Caudate nucleus (tissue), 63 donors: ENCODE measurements at places on chromosomes 11 and 22.
A peak's percentile ranks its signal among the peaks of the same experiment; 100 is the strongest.

DNA sequence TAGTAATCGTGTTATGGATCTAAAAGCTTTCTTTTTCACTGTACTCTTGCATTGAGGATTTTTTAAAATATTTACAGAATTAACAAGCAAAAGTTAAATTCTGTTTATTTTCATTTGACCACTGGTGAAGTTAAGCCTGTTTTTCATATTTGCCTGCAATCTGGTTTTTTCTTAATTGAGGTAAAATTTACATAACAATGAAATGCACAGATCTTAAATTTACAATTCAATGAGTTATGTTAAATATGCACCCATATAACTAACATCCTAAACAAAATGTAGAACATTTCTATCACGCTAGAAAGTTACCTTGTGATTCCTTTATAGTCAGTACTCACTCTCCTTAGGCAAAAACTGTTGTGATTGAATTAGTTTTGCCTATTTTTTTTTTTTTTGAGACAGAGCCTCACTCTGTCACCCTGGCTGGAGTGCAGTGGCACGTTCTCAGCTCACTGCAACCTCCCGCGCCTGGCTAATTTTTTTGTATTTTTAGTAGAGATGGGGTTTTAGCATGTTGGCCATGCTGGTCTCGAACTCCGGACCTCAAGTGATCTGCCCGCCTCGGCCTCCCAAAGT, 54.5 kb upstream of the WEE1 start:
- no peak for DNase-seq

DNA sequence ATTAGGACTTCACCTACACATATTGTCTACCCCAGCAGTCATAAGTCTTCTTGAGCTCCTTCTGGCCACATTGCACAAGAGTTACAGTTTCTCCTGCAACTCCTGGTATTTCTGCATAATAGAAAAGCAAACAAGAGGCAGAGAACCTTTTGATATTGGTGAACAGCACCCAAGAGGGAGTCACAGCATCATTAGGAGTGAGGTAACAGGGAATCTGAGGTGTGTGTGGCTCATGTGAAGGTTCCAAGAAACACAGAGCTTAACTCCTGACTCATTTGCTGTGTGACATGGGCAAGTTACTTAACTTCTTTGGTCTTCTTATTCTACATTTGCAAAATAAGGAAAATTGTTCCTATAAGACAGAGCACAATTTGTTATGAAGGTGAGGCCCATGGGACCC, 374.6 kb downstream of the INSC start:
- no peak for DNase-seq

DNA sequence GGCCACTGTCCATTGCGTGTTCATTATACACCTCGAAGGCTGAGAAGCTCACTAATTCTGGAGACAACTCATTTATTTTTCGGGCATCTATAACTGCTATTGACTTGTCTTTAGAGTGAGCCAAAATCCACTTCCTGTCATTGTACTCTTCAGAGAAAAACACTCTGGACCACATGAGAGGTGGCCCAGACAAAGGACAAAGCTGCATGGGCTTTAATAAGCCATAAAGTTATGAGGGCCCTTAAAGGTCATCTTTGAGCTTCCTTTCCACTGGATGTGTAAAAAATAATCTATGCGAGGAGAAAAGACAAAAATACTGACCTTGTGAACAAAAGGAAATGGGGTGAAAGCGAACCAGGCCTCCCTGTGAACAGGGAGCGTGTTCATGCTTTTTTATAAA, 63.5 kb upstream of the ZC3H12C start:
- DNase-seq, result no peak

DNA sequence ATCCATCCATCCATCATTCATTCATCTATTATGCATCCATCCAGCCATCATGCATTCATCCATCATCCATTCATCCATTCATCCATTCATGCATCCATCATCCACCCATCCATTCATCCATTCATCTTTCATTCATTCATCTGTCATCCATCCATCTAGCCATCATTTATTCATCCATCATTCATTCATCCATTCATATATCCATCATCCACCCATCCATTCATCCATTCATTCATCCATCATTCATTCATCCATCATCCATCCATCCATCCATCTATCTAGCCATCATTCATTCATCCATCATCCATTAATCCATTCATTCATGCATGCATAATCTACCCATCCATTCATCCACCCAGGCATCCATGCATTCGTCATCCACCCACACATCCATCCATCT, 1450.3 kb downstream of the TBC1D22A start:
- DNase-seq, result no peak

DNA sequence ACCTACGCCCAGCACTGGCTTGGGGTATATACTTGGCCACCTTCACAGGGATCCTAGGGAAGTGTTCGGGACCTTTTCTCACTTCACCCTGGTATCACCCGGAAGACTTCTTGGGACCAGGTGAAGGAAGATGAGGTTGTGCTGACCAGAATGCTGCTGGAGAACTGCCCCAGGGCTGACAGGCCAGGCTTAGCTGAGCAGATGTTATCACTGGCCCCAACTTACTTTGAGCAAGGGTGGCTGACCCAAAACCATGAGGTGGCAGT, 4.5 kb downstream of the FTH1 start:
- DNase-seq, result no peak

DNA sequence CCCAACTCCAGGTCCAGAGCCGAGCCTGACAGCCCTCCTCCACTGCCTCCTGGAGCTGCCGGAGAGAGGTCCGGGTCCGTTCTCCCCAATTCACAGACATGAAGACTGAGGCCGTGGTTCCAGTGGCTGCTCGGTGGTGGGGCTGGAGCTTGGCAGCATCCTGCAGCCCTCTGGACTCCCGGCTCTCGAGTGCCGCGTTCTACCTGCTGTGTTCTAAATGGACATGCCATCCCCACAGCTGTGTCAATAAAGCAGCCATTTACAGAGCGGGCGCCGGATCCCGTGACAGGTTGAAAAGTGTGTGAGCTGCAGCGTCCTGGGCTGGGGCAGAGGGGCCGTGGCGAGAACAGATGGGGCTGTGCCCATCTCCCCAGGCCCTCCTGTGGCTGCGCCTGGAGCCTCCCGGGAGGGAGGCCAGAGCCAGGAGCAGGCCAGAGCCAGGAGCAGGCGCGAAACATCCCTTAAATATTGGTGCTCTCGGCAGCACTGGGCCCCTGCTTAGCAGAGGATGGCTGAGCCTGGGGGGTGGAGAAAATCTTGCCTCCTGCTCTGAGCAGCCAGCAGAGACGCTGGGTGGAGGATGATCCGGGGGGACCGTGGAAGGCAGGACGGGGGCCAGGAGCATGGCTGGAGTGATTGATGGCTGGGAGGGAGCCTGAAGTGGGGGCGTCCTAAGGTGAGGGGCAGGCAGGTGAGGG, 46.2 kb downstream of the FLRT1 start:
- no peak for DNase-seq

DNA sequence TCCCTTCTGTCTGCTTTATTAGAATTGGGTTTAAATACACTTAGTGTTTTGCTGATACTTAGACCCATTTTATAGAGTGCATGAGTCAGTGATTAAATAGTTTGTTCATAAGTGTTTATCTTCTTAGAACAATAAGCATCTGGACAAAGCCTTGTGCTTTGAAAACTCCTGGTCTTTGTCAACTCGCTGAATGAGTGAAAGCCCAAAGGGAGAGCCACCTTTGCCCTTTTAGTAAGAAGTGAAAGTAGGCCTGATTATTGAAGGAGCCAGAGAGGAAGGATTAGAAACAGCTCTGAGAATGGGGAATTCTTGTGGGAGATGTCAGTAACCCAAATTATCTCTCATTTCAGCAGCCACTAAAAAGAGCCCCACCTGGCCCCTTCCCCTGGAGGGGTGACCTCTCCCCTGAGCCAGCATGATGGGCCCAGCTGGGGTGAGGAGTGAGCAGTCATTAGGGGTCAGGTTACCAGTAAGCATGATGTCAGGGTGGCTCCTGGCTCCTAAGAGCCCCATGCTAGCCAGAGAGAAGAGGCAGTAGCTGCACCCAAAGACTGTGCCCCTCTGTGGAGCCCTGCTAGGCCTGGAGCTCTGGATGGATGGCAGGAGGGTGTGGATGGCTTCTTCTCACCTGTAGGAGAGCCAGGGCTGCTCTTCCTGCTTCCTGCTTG, 125.1 kb upstream of the E2F8 start:
- no peak for DNase-seq

DNA sequence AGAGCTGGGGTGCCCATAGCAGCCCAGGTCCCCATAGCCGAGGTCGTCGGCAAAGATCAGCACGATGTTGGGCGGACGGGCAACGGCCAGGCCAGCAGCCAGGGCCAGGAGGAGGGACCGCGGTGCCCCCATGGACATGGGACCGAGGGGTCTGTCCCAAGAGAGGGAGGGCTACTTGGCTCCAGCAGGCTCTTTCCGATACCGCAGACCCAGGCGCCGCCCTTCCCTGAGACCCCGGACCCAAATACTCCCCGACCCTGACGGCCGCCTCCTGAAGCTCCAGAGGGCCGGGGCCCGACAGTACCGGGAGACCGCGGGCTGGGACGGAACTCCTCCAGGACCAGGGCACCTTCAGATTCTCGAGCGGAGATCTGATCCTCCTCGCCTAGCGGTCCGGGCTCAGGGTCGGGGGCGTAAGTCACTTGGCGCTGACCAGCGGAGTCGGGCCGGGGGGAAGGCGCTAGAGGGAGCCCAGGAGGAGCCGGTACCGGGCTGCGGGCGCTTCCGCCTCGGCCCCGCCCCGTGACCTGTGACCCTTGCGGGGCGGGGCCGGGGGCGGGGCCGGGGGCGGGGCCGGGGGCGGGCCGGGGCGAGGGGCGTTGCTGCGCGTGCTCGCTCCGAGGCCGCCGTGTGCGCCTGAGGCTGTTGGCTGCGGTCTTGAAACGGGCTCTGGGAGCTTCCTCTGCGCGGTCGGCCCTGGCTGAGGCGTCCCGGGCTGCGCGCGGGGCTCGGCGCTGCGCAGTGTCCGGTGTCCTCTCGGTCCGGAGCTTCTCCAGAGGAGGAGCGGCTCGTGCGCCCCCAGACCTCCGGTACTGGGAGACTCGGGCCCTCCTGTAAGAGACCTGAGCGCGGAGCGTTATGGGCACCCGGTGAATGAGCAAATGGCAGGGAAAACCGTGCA, at the start of gene ARSA:
ARSA (minus strand) TSS at position 511 of the 901 bp plus-strand sequence; CDS start at position 138, 373 bp downstream.
- DNase-seq, result peak; percentile 73

DNA sequence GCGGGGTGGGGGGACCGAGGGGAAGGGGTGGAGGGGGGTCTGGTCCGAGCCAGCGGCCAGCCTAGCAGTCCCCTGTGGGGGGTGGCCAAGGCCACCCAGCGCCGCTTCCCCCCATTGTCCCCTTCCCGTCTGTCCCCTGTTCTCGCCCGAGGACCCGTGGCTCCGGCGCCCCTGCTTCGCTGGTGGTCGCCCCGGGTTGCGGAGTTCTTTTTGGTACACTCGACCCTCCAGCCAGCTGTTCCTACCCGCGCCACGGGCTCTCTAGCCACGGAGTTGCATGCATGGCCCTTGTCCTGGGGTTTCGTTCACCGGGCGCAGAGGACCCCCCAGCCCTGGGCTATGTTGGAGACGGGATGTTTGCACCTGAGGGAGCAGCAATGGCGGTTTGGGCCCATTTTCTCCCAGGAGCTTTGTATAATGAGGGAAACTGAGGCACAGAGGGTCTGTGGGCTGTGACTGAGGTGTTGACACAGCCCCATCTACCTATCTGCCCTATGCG, 489 bp downstream of the RNF214 start:
- DNase-seq, result no peak
